ENCODE measurements at places on chromosomes 16 and 17. TPM values are rescaled to one million over a fixed set of nuclear protein-coding genes. Genes with fewer than 3 reads are reported as not detected.

CRHR1 gene
- not detected for total RNA-seq

CTRL gene
- total RNA-seq: 2.2 TPM

RHOT1 gene
- 18.1 TPM for total RNA-seq

B9D1 gene
- 11.9 TPM for total RNA-seq

DNAAF8 gene
- 0.69 TPM for total RNA-seq

DNA sequence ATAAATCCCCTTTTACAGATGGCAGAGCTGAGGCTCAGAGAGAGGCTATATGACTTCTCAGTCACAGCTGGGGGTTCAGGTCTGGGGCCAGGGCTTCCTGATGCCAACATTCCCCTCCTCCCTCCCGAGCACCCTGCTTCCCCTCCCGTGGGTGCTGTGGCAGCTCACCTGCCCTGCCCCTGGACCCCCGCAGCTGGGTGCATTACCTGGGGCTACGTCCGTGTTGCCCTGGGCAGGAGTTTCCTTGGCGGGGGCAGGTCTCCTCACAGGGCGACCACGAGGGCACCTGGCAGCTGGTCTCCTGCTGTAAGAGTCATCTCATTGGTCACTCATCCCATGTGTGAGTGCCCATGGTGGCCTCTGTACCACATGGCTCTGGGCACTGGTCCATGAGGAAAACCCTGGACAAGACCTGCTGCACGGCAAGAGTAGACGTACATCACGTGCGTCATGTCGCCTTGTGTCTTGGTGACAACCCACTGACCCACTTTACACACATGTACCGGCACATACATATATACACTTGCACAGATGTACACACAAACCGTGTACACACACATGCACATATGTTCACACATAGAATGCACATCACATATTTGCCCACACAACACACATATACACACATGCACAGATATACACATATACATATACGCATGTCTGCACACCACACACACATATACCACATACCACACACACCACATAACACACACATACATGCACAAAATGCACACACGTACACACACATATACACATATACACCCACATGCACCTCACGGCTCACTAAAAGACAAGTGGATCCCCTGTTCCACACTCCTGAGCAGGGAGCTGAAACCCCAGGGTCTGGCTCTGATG is 134.0 kb downstream of the FOXL1 start:
- no peak for DNase-seq

- DNase-seq: peak; percentile 77
Measured at GRCh38 chr17:65634533-65634932, 73.1 kb upstream of the AXIN2 start.

DNA sequence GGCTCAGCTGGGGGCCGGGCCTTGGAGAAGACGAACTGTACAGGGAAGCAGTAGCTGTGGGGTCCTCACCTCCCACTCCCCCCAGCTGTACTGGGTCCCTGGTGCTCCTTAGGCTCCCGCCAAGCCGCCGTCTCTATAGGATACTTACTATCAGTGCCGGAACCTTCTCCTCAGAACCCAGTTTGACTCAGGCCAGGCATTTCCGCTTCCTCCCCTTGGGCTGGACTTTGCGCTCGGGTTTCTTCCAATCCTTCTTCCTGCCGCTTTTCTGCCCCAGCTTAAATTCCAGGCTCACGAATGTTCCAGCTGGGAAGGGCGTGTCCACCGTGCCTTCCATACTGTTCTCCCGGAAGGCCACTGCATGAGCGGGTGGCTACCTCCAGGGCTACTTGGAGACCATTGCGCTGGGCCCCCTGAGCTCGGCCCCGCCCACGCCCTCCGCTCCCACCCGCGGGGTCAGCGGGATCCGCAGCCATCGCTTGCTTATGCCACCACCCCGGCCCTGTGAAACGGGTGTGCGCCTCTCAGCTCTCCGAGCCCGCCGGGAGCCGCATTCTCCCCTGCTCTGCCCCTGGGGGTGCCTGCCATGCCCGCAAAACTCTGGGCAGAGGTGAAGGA is 1795.9 kb downstream of the TP53TG3F start:
- DNase-seq: no peak

GRCh38 chr17:73474370-73474988 is 162.7 kb upstream of the CDC42EP4 start:
- DNase-seq: peak; percentile 84

- no peak for DNase-seq
Measured at GRCh38 chr16:57648125-57648524, 19.7 kb downstream of the ADGRG1 start.

GRCh38 chr17:33086041-33086440 is 94.4 kb downstream of the SPACA3 start:
- no peak for DNase-seq

- DNase-seq: no peak
Measured at GRCh38 chr17:6823011-6823442, 8.5 kb downstream of the TEKT1 start.

GRCh38 chr17:67026341-67026740 is 18.0 kb upstream of the CACNG1 start:
- DNase-seq: no peak
